ENCODE measurements at places on chromosomes 7 and 10.

DNA sequence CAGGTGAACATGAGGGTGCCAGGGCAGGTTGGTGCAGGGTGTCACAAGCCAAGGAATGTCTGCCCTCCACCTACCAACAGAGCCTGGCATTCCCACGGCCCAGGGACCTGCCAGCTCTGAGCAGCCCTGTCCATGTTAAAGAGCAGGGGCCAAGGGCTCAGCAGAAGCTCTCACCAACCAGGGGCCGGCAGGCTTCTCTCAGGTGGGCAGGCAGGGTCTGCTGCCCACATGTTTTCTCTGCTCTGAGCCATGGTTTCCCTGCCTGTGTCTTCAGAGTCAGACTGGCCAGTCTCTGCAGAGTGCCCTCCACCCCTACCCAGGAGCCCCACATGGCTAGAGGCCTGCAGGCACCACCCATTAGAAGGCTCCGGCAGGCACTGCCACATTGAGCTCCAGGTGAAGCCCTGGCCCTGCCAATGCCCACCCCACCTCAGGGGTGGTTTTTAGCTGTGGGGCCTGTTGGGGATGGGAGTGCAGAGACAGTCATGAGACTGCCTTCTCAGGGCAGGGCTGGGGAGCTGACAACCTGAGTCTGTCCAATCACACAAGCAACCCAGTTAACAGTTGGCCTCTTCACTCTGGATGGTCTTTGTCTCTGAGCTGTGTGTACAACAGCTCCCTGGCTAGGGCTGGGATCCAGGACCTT lies 135.9 kb downstream of the ARHGAP22 start:
- DNase-seq = no peak

GRCh38 chr7:39446546-39446945 lies 119.7 kb upstream of the YAE1 start:
- DNase-seq = no peak

- no peak for DNase-seq
Measured at GRCh38 chr7:121774563-121774962, 98.4 kb upstream of the PTPRZ1 start.

DNA sequence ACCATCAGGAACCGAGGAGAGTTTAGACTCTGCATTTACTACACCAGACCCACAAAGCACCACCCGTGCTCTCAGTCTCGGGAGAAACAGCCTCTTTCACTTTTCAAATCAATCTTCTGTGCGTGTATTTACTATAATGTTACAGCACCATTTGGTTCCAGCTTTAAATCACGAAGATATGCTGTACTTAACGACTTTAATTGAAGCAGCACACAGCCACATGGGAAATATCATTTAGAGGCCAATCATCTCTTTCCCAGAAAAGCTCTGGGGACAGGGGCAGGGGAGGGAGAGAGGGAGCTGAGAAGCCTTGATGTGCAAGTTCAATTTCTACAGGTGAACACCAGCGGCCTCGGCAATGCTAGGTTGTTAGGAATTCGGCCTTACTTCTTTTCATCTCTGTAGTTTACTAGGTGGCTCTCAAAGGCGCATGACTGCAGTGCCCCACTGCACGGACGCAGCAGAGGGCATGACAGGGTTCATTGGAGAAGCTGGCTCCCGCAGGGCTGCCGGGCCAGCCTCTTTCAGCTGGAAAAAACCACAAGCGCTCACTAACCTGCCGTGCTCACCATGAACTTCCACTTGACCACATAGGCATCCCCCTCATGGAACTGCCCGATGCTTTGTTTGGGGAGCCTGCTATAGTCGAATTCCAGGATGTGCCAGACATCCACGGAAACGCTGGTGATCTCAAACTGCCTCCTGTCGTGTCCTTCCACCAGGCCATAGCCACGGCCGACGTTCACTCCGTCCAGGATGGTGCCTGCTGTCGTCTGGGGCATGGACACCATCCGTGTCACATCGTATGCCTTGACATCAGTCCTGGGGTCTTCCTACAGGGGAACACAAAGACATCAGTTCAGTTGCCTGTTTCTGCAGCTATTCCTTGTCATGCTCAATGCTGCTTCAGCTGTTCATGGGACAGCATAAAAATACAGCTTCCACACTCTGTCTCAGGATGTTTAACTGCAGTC lies 154.5 kb downstream of the SVIL start:
- no peak for DNase-seq

- DNase-seq = no peak
Measured at GRCh38 chr7:96539471-96539870, 170.2 kb downstream of the SEM1 start.

DNA sequence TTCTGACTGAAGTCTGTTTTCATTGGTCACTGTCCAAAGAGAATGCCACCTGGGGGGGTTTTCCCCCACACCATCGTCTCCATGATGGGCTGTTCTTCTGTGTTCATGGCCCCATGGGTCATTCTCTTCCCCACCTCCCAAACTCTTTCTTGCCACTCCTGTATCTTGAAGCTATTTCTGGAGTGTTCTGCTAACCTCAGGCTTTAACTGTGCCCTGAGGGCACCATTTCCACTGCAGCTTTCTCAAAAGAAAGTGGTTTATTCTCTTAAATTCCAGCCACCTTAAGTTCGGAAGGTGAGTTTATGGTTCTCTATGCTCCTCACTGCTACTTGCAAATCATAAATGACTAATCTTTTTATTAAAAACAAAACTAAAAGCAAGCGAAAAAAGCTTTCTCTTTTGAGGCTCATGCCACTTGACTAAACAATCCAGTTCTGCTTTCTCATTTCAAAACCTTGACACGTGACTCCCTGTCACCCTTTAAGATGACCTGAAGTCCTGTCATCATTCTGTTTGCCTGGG lies 7.4 kb upstream of the APBB1IP start:
- DNase-seq = no peak

DNA sequence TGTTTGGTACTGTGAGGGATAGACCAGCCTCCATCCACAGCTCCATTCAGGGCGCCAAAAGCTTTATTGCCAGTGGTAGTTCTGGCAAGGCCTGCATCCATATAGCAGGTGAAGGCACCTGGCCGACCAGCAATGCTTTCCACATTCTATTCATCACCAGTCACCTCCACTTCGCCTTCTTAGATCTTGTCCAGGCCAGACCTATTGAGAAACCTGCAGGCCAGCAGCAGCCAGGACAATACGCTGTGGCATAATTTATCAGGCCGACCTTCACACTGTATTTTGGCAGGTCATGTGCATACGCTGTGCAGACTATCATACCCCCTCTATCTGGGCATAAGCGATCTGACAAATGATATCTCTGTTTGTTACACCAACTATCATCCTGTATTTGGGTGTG lies 15.2 kb upstream of the KNDC1 start:
- DNase-seq = no peak

DNA sequence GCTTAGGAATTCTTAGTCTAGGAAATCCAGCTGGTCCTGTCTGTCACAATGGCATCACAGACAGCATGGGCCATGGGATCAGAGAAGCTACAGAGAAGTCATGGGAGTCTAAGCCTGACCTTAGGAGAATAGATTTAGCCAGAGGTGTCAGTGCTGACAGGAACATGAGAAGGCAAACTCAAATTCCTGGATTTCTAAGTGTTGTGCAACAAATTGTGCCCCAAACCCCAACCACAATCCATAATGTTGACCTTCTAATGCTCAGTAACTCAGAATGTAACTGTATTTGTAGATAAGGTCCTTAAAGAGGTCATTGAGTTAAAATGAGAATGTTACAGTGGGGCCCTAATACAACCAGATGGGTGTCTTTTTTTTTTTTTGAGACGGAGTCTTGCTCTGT lies 95.9 kb upstream of the RHOBTB1 start:
- DNase-seq = no peak

GRCh38 chr7:139109188-139109982 lies at the start of gene ZC3HAV1:
Gene ZC3HAV1, minus strand, starts transcription at chr7:139109720. Its CDS starts 389 bp downstream, at chr7:139109331.
- DNase-seq = peak; percentile 90

- no peak for DNase-seq
Measured at GRCh38 chr7:99014113-99014985, 129.6 kb downstream of the SMURF1 start.

DNA sequence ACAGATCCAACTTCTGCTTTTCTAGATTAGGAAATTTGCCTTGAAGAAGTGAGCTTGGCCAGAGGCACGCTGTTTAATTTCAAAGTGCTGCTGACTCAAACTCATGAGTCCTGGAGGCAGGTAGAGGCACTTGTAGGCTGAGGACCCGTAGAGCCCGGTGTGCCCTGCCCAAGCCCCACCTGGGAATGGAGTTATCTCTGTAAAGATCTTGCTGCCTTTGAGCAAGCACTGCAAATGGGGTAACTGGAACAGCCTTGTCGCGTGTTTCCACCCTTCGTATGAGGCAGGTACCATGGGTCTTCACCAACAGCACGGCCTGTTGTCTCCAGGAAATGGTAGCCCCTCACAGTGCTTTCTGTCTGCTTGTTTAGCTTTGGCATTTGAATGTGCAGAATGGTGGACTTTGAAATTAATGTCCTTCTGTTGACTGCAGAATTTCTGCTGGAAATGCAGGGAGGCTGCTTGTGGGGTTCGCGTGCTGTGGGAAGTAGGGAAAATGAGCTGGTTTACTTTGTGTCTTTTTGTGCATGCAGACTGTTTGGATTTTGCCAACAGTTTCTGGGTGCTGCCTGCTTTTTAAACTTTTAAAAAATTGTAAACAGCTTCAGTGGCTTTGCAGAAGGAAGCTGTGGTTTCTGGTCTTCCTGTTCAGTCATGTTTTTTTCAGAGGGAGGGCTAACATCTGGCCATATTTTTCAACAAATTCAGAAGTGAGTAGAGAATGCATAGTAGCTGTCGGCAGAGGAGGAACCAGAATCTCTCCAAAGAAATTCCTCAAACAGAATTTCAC lies 27.2 kb downstream of the CCM2 start:
- DNase-seq = no peak

Data from fibroblast of the conjunctiva (primary cell).